ENCODE measurements at places on chromosomes 12 and 14.

GRCh38 chr12:401235-402028, at the start of gene CCDC77:
Gene CCDC77, plus strand, starts transcription at chr12:401644. Its CDS starts 7,740 bp downstream, at chr12:409384.
- DNase-seq, result no peak

DNA sequence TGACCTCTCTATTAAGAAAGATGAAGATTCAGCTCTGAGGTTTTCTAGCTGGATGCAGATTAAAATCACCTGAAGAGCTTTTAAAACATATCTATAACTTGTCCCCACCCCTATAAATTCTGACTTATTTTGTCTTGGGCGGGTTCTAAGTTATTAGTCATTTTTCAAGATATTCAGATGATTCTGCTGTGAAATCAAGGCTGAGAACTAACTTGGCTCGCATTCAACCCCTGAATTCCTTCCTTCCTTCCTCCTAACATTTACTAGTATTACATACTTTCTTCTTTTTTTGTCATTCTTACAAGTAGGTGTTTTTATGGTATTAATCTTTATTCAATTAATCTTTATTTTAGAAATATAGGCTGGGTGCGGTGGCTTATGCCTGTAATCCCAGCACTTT, 55.4 kb downstream of the SSPN start:
- DNase-seq, result no peak

- no peak for DNase-seq
Observed at GRCh38 chr12:43361031-43361710, 190.8 kb downstream of the ADAMTS20 start.

GRCh38 chr12:130929363-130929762, 24.3 kb upstream of the ADGRD1 start:
- DNase-seq, result no peak

DNA sequence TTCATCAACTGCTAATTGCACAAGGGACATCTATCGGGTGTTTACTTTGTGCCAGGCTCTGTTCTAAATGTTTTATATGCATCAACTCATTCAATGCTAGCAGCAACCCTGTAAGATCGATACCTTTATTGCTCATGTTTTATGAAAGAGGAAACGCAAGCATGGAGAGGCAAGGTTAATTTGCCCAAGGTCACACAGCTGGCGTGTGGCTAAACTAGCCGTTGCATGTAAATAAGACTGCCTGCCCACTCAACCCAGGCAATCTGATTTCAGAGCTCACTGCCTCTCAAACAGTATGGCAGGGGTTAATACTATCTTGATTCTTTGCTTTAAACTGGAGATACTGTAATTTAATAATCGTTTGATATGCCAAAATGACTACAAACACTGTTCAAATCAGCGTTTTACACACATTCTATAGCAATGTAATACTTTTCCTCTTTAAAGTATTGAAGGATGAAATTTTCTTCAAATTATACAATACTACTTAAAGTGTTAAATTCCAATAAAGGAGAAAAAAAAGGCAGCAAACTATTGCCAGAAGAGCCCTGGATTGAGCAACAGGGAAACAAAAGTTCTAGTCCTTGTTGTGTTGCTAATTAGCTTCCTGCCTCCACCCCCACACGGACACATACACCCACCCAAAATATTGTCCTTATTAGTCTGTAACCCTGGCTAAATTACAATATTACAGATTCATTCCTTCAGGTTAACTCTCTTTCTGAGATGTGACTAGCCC, 39.1 kb upstream of the DHRS7 start:
- no peak for DNase-seq

DNA sequence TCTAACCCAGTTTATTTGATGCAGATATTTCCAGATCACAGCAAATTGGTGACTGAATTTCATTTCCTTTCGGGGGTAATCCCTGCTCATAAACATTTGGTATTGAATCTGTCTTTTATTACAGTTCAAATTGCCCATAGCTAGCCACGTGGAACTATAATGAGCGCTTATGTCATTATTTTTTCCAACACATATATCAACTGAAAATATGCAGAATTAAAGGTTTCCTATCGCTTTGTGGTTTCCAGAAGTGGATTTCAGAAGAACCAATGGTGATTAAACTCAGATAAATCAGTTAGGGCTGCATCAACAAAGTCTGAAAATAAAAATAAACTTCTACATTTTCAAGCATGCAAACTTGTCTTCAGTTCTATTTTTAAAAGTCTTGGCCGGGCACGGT, 111.9 kb downstream of the PIK3C2G start:
- DNase-seq, result no peak

GRCh38 chr14:104600141-104600643, 4.4 kb downstream of the TMEM179 start:
- DNase-seq, result peak; percentile 54

GRCh38 chr14:88562532-88562830, 356 bp upstream of the ZC3H14 start:
- no peak for DNase-seq

GRCh38 chr12:28908646-28909045, 240.4 kb upstream of the FAR2 start:
- DNase-seq, result no peak

DNA sequence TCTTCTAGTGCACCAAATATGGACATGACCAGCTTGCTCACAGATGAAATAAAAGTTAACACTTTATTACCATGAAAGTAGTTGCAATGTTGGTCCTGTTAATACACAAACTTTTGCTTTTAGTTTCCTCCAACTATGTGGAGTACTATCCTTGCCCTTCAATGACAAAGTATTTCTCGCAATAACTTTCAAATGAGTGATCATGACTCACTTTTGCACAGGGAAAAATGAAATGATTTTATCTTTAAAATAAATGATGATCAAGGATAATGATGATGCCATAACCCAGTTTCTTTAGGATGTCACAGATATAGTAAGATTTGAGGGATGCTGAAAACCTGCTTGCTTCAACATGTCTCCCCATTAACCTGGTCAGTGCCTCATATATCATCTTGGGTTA, 254.0 kb upstream of the KITLG start:
- DNase-seq, result no peak

GRCh38 chr12:131536766-131537165, 174.1 kb upstream of the SFSWAP start:
- DNase-seq, result no peak

- DNase-seq, result no peak
Observed at GRCh38 chr12:120529641-120530417, 871 bp upstream of the COQ5 start.

- DNase-seq, result no peak
Observed at GRCh38 chr12:48694038-48694437, 12.0 kb upstream of the KANSL2 start.

DNA sequence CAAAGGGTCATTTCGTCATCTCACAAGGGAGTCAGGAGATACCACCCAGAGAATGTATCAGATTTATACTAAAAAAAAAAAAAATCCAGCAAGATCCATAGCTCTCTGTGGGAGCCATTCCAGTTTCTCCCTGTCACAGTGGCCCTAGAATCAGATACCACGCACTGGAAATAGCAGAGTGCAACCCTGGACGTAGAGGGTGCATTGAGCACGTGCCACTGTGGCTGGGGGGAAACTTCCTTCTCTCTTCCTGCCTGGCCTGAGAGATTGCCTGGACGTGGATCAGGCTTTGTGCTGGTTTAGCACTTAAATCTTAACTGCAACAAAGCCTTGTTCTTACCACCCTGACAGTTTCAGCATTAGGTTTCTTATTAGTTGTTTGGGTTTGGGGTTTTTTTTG, 124.3 kb downstream of the FBXL14 start:
- no peak for DNase-seq

GRCh38 chr14:68824517-68825347, 31.9 kb upstream of the ZFP36L1 start:
- DNase-seq, result peak; percentile 47

DNA sequence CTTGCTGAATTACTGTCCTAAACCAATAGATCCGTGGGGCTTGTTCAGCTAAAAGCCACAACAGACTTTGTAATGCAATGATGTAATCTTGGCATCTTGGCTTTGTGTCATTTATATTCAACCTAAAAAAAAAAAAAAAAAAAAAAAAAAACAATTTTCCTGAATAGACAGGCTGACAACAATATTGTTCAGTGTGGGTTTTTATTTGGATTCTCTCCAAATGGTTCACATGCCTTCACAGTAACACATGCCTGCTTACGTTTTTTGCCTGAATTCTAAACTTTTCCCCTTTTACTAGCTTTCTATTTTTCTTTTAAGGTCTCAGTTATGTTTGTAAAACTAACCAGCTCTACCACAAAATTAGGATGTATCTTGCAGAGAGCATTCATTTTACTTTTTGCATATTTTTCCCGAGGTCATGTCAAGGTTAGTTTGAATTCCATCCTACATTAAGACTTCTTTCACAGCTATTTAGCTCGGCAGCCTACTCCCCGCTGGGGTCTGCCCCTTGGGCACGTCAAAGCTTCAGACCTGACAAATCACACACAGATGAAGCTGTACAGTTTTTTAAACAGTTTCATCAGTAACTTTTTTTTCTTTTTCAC, 213.7 kb upstream of the NPAS3 start:
- no peak for DNase-seq

- no peak for DNase-seq
Observed at GRCh38 chr14:93051600-93052546, 63.9 kb downstream of the ITPK1 start.

- no peak for DNase-seq
Observed at GRCh38 chr12:46159309-46159901, 109.4 kb downstream of the SLC38A1 start.

DNA sequence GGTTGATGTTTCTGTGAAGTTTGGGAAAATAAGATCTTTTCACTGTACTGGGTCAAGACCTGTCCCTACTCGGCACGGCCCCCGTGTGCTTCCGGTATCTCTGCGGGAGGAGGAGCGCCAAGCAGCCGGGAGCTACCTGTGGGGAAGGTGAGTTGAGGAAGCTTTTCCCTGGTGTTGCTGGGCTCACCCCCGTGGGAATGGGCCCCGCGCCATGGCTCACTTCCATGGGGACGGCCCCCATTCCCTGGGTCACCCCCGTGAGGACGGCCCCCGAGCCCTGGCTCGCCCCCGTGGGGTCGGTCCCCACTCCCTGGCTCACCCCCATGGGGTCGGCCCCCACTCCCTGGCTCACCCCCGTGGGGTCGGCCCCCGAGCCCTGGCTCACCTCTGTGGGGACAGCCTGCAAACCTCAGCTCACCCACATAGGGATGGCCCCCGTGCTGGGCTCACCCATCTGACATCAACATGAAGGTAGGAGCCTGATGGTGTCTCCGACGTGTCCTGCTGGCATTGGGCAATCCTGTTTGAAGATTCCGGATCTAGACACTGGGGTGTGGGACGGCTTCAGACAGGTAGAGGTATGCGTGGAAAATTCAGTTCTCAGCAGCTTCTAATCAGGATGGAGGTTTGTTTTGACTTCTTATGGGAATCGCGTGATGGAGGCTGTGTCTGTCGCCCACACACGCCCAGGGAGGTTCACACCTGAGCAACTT, 9.1 kb downstream of the LRCOL1 start:
- no peak for DNase-seq

- no peak for DNase-seq
Observed at GRCh38 chr14:95958105-95958504, 81.1 kb upstream of the C14orf132 start.

GRCh38 chr12:53765891-53766290, 14.1 kb upstream of the CISTR start:
- no peak for DNase-seq

DNA sequence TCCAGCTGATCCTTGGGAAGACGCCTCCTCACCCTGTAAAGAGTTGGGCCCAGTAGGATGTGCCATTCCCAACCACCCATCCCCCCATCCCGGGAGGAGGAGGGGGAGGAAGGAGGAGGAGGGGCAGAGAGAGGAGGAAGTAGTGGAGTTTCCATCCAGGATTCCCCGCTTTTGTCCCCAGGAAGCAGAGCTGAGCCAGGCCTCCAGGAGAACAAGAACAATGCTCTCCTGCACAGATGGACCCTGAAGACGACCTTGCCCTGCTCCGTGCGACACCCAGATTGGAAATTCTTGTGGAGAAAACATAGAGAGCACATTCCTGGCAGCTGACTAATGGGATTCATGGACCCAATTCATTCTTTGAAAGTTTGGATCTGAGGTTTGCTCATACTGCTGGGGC, 132.3 kb upstream of the CRY1 start:
- DNase-seq, result no peak

GRCh38 chr12:2212971-2213869, 160.4 kb downstream of the CACNA1C start:
- no peak for DNase-seq

GRCh38 chr12:130636370-130636769, 79.7 kb downstream of the RIMBP2 start:
- DNase-seq, result no peak

DNA sequence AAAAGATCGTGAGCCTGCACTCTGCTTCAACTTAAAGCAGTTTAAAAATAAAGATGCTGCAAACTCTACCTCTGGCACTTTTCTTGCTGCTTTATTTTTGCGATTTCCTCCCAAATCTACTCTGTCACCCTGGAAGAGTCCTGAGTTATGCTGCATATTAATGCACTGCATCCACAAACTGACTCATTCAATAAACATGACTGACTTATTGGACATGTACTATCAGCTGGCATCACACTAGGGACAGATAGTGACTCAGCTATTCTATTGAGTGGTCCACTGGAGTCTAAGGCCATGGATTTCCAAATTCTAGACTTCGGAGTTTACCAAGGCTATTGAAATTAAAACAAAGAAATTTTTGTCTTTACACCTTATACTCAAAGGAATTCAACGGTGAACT, 90.7 kb upstream of the PTPRR start:
- no peak for DNase-seq

- no peak for DNase-seq
Observed at GRCh38 chr12:105020241-105020962, 34.3 kb downstream of the NOPCHAP1 start.

- DNase-seq, result no peak
Observed at GRCh38 chr14:99603471-99604277, at the start of gene CCDC85C. Gene CCDC85C, minus strand, starts transcription at chr14:99604207. Its CDS starts 248 bp downstream, at chr14:99603959.

DNA sequence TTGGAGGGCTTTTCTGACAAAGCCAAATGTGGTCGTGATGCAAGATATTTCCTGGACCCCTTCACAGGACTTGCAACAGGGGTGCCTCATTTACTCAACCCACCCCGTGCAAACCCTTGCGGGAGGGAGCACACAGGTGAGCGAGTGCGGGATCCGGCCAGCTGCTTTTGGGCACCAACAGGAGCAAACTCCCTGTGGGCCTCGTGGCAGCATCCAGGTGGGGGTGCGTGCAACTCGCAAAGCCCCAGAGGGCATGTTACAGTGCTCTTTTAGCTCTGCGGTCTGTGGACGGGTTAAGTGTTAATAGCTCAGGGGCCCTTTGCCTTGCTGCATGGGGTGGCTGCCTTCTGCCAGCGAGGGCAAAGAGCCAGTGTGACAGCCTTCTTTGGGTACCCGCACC, 707.6 kb upstream of the MDGA2 start:
- DNase-seq, result no peak

DNA sequence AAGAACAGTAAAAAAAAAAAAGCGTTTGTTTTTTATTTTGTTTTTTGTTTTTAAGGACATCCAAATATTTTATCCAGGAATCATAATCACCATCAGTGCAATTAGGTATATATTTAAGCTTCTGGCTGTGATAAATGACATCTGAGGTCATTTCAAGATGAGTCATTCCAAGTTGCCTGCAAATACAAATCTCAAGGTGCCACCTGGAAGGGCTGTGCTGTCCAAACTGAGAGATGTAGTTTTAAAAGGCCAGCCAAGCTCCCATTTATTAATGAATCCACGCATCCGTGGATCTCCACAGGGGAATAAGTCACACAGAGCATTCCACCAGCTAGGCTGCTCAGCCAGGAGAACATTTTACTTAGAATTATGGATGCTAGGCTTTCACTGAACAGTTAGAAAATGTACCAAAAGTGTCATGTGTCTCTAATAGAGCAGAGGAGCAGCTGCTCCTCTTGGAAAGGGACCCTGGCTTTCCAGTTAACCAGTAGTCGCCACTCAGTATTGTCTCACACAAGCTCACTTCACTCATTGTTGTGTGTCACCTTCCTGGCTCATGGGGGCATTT, 1151.4 kb upstream of the TMEM132C start:
- DNase-seq, result no peak
